ENCODE measurements at places on chromosomes 4 and X.
A peak's percentile ranks its signal among the peaks of the same experiment; 100 is the strongest.

DNA sequence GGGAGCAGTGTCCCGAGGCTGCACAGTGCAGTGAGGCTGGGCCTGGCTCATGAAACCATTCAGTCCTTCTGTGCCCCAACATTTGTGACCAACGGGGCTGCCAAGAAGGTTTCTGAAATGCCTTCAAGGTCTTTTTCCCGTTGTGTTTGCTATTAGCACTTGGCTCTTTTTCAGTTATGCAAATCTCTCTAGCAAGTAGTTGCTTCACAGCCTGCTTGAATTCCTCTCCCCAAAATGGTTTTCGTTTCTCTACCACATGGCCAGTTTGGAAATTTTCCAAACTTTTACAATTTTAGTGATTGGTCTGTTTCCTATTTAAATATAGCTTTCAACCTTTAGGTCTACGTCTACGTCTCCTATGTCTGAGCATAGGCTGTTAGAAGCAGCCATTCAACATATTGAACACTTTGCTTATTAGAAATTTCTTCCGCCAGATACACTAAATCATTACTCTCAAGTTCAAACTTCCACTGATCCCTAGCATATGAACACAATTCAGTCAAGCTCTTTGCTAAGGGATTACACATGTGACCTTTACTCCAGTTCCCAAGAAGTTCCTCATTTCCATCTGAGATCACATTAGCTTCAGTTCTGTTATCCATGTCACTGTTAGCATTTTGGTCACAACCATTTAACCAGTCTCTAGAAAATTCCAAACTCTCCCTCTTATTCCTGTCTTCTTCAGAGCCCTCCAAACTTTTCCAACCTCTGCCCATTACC is 901.8 kb downstream of the GLUD2 start:
- peak; percentile 11 for DNase-seq

DNA sequence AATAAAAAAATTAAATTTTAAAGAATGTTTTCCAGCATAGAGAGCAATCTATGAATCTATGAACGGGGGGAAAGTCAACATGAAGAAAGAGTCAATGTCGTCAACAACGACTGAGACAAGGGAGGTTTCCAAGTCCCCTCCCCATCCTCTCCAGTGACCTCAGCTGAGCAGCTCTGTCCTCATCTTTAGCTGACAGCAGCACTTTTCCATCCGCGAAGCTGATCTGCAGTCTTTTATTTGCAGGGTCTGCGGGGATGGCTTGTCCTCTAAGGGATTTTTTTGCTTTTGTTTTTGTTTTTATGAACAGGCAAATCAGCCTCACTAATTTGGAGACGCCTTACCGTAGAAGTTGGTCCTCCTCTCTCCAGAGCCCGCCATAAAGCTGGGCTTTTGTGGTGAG is 46.5 kb downstream of the PRKX start:
- no peak for DNase-seq

DNA sequence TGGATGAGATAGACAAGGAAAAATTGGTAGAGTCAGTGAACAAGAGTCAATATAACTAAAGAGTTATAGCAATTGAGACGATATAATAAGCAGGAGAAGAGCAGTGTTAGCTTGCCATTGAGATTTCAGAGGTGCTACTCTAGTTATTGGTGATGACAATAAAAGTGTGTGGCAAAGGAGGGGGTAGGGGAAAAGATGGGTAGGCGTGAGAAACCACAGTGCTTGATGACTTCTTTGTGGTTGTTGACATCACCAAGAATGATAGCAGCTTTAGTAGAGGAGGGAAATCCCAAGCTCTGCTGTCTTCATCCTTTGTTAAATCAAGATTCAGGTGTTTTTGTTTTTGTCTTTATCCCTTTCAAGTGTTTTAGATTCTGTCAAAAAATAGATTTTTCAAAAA is 179.9 kb upstream of the PPP3CA start:
- no peak for DNase-seq

GRCh38 chr4:74408639-74409038 is 36.3 kb upstream of the AREG start:
- DNase-seq: peak; percentile 51

DNA sequence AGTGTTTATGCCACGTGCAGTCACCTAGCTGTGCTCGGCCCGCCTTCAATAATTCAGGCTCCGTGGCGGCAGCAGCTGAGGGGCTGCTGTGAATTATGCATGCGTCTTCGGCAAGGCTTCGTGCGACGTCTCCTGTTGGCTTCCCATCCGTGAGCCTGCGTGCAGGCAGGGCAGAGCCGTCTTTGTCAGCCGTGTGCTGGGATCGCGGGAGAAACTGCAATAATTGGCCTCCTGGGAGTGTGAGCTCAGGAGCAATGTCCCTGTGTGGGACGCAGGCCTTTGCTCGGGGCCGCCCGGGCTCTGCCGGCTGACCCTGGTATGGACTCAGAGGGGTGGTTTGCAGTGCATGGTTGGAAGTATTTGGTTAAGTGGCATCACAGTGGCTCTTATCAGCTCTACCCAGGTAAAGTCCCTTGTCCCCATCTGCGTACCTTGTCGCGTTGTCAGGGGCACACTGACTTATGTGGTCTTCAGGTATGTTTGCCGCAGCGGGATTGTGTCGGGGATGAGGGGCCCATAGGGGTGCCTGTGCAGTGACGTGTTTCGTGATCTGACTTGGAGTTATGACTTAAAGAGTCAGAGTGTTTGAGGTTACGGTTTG is 34.5 kb upstream of the HGFAC start:
- no peak for DNase-seq

DNA sequence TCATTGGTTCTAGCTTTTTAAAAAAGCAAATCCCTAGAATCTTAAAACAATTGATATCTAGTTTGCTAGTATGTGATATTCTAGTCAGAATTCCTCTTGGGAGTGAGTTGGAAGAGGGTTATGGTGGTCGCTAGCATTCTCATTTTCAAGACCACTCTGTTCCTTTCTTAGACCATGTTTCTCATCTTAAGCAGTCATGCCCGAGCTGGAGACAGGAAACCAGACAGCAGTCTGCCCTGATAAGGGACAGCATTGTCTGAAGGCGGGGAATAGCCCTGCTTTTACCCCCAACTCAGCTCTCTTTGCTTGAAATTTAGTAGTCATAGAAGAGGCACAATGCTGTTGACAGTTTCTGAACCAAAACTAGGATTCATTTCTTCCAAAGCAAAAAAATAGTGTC is 5.2 kb downstream of the KLF3 start:
- no peak for DNase-seq

GRCh38 chrX:68203646-68204045 is 229.6 kb downstream of the OPHN1 start:
- DNase-seq: no peak

DNA sequence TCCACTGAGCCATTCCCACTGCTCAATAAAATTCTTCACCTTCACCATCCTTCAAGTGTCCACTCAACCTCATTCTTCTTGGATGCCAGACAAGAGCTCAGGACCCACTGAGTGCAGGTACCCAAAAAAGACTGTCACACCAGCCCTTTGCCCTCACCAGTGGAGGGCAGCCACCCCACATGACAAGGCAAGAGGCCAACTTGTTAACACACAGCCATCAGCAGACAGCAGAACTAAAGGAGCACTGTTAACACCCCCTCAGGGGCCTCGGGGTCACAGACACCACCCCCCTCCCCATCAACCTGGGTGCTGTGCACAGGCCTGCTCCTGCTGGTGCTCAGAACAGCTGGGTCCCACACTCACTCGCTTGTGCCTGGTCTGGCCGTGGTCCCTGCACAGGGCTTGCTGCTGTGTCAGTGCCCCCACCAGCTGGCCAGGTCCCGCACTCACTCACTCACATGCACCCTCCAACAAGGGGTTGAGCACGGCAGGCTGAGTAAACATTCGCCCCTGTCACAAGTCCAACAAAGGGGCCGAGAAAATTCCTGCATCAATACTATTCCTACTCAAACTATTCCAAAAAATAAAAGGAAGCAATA is 54.1 kb downstream of the ATRX start:
- no peak for DNase-seq

DNA sequence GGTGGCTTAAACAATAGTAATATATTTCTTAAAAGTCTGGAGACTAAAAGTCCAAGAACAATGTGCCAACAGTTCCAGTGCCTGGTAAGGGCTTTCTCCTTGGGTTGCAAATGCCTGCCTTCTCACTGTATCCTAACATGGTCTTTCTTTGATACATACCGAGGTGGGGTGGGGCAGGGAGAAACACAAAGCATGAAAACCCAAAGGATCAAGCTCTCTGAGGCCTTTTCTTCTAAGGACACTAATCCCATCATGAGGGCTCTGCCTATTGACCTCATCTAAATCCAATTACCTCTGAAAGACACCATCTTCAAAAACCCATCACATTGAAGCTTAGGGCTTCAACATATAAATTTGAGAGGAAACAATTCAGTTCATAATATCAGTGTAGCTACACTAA is 311.3 kb downstream of the GRID2 start:
- DNase-seq: no peak

DNA sequence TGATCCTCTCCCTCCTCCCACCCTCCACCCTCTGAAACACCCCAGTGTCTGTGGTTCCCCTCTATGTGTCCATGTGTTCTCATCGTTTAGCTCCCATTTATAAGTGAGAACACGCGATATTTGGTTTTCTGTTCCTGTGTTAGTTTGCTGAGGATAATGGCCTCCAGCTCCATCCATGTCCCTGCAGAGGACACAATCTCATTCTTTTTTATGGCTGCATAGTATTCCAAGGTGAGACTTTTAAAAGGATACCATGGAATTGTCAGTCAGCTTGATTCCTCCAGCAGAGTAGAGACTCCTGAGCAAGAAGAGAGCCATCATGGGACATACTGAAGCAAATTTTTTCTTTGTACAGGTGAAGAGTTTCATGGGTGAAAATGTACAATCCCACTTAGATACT is 38.8 kb upstream of the MTM1 start:
- DNase-seq: no peak

DNA sequence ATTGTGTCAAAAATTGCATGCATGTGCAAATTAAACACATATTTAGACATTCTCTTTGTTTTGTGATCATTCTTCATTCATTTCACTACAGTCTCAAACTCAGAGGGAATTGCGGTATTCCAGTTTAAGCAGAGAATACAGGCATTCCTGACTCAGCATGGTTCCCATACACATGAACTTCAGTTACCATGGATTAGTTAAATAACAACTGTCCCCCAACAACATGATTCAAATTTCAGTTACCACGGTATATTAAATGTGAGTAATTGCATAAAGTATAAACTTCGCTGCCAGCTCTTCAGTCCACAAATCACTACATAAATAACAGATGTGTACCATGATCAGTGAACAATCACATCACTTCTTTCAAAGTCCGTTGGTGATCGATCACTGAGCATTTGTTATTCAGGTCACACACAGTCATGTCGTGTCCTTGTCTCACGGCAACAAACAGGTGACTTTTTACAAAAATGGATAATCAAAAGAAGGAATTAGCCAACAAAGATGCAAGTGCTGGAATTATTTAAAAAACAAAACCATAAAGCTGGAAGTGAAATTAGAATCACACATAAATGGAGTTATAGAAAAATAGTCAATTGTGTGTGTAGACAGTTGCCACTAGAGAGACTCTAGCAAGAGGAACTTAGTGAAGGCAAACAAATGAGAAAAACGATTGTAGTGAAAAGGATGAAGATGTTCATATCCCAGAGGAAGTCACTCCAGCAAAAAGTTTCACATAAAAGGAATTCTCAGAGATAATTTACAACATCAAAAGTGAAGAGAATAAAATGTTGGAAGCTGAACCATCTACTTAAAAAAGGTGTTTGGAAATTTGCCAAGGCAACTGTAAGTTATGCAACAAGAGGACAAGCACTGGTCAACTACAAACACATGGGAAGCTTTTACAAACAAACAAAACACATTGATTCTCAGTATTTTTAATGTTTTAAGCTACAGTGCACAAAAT is 138.6 kb upstream of the SMARCAD1 start:
- DNase-seq: peak; percentile 0

- no peak for DNase-seq
Measured at GRCh38 chr4:150579551-150580234, 2.3 kb upstream of the MAB21L2 start.

DNA sequence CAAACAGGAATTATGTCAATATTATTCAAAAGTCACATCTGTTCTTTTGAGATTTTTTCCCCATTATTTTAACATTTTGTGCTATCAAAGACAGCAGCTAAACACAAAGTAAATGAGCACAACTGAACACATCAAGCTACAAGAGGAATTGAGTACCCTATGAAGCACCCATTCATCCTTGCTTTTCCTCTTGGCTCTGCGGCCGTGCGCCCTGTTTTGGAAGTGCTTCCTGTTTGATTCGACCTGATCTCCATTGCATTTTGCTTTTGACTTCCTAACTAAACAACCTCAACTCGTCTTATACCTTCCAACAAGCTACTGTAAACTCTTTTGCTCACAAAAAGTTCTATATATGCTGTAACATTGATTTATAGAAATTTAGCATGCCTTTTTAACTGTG is 85.0 kb downstream of the SCFD2 start:
- DNase-seq: no peak

DNA sequence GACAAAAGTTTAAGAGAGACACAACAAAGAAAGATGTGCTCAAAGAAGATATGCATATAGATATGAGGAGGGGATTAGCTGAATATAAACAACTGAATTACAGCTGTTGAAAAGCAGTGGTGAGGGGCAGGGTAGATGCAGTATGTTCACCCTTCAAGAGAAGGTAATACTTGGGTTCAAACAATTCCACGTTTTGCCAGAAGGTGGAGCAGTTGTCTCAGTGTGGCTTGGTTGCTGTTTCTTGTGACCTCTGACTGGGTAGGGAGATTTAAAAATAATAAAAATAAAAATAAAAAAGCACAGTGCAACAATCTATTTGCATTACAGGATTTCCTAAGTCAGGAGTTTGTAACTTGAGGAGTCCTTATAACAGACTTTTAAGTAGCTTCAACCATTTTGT is 23.3 kb downstream of the PHOX2B start:
- no peak for DNase-seq

- peak; percentile 75 for DNase-seq
Measured at GRCh38 chr4:101835121-101835904, 44.8 kb downstream of the BANK1 start.

- DNase-seq: peak; percentile 4
Measured at GRCh38 chrX:31178769-31179125, 106.9 kb upstream of the FTHL17 start.

- DNase-seq: no peak
Measured at GRCh38 chr4:116878280-116878679, 207.1 kb downstream of the TRAM1L1 start.

DNA sequence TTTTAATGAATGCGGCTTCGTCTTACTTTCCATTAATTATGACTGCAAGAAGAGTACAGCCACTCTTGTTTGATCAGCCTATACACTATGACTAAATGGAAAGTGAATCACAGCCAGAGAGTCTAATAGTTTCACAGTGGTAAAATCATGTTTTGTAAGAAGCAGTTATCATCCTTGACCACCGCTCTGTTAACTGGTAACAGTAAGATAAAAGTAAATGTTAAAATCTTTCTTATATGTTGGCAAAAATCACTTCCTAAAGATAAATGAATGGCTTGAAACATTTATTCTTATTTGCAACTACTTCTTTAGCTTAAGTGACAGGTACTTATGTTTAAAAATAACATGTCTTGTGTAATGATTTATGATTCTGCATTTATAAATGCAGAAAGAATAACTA is 13.2 kb downstream of the GALNT7 start:
- DNase-seq: peak; percentile 79

- no peak for DNase-seq
Measured at GRCh38 chr4:184386271-184386781, 88.0 kb downstream of the IRF2 start.

Measured in fibroblast of mammary gland (primary cell).